ENCODE measurements at places on chromosomes 3 and 15.

- no peak for DNase-seq
Observed at GRCh38 chr3:33315826-33316225, 38.6 kb downstream of the FBXL2 start.

DNA sequence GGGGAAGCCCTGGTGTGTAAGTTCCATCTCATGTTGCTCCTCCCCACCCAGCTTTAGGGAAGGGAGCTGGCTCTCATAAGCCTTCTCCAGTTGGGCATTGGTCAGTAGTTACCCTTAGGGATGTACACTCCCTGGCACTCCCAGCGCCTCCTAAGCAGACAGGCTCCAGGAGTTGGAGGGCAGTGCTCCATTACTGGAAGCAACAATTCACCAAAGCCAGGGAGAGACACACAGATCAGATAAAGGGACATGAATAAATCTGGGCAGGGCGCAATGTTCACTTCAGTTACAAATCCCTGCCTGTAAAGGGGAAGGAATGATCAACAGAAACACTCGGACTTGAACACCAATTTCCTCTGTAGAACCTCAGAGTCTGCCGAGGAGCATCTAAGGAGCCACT, 169.1 kb upstream of the CTNNB1 start:
- no peak for DNase-seq

DNA sequence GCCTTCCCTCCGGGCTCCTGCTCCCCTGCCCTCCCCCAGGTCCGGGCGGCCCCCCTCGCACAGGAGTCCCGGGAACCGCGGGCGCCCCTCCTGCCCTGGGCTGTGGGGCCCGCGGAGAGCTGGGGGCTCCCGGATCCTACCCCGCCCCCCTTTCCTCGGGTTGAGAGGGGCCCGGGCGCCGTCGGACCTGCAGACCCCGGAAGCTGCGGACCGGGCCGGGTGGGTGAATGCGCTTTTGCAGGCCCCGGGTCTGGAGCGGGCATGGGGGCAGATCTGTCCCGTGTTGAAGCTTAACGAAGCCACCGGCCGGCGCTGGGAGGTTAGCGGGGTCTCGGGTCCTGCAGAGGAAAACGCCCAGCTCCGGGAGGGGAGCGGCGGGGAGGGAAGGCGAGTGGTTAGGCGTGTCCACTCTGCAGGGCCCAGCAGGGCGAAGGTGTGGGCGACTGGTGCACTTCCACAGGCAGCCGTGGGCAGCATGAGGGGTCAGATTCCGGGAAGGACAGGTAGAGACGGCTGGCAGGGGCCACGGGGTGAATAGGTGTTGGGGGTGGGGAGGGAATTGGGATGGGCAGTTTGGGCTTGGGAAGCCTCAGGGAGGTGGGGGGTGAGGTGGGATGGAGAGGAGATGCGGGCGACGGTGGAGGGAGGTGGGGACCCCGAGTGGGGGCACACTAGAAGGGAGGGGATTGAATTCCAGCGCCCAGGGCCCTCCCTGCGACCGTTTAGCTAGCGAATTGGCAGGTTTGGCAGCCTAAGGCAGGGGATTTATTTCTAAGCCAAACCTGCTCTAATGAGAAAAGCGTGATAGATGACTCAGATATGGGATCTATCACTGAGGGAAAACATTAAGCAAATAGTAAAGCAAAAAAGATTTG, 635 bp downstream of the CD276 start:
- peak; percentile 54 for DNase-seq

GRCh38 chr3:126784254-126784653, 80.2 kb downstream of the CHCHD6 start:
- DNase-seq, result no peak

GRCh38 chr15:29071232-29071881, 185.6 kb downstream of the APBA2 start:
- DNase-seq, result no peak

GRCh38 chr15:99621767-99622166, 56.0 kb downstream of the MEF2A start:
- DNase-seq, result no peak

DNA sequence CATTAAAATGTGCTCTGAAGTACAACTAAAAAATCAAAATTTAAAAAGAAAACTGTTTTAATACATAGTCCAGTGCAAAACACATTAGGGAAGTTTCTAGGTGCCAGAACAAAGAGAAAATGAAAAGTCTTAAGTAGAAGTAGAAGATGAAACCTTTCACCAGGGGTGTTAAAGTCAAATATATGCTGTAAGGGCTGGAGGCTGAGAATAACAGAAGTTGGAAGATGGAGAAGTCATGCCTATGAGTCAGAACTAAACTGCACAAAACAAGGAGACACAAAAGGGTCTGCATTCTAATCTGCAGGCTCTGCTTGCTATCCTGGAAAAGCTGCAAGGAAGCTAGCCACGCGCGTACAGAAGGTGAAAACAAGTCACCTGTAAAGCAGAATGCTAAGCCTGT, 48.7 kb upstream of the CPB1 start:
- no peak for DNase-seq

- no peak for DNase-seq
Observed at GRCh38 chr15:97747342-97747741, 213.2 kb upstream of the ARRDC4 start.

- no peak for DNase-seq
Observed at GRCh38 chr3:55692957-55693558, 206.0 kb upstream of the WNT5A start.

DNA sequence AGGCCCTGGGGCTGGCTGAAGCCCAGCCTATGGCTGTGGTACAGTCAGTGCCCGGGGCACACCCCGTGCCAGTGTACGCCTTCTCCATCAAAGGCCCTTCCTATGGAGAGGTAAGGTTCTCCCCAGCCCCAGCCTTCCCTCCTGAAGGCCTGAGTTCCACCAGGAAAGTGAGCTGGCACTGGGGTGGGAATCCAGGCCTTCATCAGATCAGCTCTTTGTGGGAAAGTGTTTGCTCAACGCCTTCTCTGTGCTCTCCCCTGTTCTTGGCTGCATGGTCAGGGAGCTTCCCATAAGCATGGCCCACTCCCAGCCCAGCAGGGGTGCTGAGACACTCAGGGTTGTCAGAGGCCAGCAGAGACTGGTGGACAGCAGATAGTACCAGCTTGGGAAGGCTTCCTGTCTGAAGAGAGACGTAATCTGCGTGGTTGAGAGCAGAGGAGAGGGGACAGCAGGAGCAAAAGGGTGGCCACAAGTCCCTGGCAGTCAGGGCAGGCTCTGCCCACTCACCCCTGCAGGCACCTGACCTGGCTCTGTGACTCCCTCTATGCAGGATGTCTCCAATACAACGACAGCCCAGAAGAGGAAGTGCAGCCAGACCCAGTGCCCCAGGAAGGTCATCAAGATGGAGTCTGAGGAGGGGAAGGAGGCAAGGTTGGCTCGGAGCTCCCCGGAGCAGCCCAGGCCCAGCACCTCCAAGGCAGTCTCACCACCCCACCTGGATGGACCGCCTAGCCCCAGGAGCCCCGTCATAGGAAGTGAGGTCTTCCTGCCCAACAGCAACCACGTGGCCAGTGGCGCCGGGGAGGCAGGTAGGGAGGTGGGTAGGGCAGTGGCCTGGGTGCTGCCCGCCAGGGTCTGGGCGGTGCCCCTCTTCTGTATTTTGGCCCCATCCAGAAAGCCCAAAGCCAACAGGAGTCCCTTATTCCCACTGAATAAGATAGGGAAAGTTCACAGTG, 38.4 kb downstream of the PML start:
- DNase-seq, result no peak

GRCh38 chr3:65004795-65005295, 317.0 kb upstream of the ADAMTS9 start:
- DNase-seq, result no peak

GRCh38 chr3:128080323-128081080, 28.3 kb downstream of the SEC61A1 start:
- DNase-seq, result no peak

DNA sequence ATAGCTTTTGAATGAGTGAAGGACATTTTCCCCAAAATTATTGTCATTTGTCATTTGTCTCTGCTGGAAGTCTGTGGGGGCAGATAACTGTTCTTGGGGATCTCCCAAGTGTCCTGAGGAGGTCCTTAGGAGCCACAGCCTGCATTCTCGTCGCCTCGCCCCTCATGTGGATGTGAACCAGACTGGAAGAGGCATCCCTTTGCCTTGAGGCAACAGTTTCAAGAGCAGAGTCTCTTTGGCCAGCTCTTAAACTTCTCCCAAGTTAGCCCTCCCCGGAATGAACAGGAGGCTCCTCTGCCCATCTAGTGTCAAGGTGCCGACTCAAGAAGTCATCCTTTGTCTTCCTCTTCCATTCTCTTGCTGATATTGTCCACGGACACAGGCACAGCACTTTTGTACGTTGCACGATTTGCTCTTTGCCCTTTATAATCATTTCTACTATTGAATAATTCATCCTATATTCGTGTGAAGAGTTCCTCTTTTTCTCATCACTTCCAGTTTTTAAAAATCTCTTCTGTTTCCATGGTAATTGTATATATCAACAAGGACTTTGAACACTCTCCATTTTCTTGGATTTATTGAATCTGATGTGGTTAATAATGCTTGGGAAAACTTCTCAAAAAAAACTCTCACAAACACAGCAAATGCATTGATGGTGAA, 40.8 kb upstream of the CD47 start:
- no peak for DNase-seq

GRCh38 chr3:52026041-52026440, 30.3 kb downstream of the DUSP7 start:
- no peak for DNase-seq

GRCh38 chr3:141379250-141379966, 11.1 kb downstream of the ZBTB38 start:
- no peak for DNase-seq

DNA sequence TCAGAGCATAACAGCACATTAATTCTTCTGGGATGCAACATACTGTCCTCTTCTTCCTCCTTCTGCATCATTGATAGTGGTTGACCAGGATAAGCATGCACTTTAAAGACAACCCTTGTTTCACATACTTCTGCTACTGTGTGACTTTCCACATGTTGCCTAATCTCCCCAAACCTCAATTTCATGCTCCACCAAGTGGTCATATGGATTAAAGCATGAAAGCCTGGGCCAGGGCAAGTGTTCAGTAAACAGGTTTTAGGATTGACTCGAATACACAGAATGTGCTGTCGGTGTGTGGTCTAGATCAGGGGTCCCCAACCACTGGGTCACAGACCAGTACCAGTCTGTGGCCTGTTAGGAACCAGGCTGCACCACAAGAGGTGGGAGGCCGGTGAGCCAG, 22.5 kb upstream of the BFSP2 start:
- DNase-seq, result peak; percentile 71

GRCh38 chr3:128679338-128679737, 28.7 kb upstream of the RPN1 start:
- DNase-seq, result no peak

- DNase-seq, result no peak
Observed at GRCh38 chr15:78200276-78200930, 34.0 kb downstream of the ACSBG1 start.

GRCh38 chr3:140850210-140850955, 91.3 kb upstream of the SLC25A36 start:
- no peak for DNase-seq

DNA sequence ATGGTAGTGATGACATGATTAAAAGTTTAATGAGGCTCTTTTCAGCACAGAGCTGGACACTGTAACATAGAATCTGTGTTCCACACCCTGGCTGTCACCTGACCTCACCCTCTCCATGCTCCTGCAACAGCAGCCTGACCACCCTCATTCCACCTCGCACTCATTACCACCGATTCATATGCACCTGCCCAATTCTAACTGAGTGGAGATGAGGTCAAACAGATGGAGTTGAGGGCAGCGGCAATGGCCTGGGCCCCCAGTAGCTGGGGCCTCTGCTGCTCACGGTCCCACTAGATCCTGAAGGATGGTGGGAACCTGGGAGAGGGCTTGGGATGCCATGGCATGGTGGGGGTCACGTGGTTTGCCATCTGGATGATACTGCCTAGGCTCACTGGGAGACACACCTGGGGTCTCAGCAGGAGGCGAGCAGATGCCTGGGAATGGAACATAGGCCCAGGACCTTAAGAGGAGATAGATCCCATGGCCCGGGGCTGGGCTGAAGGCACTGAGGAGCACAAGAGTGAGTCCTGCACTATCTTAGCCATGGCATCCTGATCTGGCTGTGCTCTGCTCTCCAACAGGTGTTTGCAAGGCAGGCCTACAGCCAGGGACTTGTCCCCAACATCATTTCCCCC, 1.3 kb downstream of the SCN5A start:
- no peak for DNase-seq

DNA sequence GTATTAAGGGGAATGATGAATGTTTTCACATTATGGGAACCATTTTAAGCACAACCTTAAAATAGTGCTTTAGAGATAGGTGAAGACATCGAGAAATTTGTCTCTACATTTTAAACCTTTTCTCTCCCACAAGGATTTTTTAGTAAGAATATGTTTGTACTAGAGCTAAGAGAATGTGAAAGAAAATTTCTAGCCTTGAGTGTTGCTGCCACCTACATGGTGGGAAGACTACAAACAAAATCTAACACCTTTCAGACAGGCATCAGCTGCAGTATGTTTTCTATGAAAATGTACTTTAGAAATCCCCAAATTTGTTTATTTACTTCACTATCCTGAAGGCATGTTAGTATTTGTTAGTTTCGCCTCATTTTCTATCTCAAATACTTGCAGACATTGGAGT, 247.4 kb downstream of the WDR72 start:
- DNase-seq, result no peak

DNA sequence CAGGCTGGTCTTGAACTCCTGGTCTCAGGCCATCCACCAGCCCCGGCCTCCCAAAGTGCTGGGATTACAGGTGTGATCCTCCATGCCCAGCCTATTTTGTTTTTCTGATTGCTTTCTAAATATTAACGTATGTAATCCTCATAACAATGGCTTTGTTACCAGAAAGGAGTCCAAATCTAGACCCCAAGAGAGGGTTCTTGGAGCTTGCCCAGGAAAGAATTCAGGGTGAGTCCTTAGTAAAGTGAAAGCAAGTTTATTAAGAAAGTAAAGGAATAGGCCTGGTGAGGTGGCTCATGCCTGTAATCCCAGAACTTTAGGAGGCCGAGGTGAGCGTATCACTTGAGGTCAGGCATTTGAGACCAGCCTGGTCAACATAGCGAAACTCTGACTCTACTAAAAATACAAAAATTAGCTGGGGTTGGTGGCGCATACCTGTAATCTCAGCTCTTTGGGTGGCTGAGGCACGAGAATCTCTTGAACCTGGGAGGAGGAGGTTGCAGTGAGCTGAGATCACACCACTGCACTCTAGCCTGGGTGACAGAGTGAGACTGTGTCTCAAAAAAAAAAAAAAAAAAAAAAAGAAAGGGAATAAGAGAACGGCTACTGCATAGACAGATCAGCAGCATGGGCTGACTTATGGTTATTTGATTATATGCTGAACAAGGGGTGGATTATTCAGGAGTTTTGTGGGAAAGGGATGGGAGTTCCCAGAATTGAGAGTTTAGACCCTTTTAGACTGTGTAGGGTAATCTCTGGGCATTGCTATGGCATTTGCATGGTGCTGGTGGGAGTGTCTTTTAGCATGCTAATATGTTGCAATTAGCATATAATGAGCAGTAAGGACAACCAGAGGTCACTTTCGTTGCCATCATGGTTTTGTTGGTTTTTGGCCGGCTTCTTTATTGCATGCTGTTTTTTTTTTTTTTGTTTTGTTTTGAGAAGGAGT, 36.1 kb downstream of the TYRO3 start:
- DNase-seq, result peak; percentile 4

GRCh38 chr15:78263351-78263781, 996 bp upstream of the DNAJA4 start:
- no peak for DNase-seq

GRCh38 chr3:158713094-158713499, 19.2 kb downstream of the RARRES1 start:
- no peak for DNase-seq
